Activated T-cell treated with anti-CD3 and anti-CD28 coated beads for 4 hours (primary cell): ENCODE measurements at places on chromosomes 5 and 9.
A peak's percentile ranks its signal among the peaks of the same experiment; 100 is the strongest.

DNA sequence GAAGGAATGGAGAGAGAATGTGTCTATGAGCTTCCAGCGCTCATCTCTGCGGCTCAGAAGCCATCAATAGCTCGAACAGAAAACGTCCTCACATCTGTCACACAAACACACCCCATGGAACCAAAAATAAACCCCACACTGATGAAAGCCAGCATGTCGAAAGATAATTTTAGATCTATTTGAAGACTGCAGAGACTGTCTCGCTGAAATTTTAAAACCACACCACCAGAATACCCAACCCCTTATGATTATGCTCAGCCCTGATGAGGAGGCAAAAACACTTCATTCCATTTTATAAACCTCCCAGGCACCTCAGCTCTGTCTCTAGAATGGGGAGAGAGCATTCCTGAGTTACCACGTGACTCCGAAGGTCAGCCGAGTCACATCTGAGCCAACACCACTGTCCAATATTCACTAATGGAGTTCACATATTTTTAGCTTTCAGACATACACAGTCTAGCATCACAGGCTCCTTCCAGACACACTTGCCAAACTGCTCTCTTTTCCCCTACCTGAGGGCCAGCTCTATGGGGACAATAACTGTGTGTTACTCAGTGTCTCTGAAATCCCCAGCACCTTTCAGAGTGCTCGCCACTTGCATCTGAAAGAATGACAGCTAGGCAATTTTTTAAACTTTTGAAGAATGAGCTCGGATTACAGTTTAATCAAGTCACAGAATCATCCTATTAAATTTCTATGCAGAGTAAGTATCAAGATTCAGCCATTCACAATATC, 63.2 kb downstream of the SERINC5 start:
- no peak for DNase-seq

- no peak for DNase-seq
Measured at GRCh38 chr5:149552553-149553160, 1.4 kb upstream of the CSNK1A1 start.

- DNase-seq, result no peak
Measured at GRCh38 chr5:105167092-105167491, 1604.5 kb upstream of the NUDT12 start.

DNA sequence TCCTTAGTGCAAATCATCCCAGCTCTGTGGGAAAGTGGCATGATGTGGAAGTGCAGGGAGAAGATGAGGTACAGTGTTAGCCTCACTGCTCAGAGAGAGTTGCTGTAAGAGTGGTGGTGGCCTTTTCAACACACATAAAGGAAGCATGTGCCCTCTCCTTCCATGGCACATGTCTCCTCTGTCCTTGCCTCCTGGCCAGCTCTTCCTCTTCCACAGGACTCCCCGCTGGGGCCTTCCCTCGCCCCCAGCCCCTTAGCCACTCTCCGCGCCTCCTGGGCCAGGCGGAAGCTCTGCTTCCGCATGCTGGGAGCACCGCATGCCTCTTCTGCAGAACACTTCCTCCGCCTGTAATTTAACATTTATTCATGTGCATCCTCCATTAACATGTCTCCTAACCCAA, 4.8 kb upstream of the KCNMB1 start:
- no peak for DNase-seq

GRCh38 chr9:112010537-112010936, 113.9 kb downstream of the UGCG start:
- no peak for DNase-seq

DNA sequence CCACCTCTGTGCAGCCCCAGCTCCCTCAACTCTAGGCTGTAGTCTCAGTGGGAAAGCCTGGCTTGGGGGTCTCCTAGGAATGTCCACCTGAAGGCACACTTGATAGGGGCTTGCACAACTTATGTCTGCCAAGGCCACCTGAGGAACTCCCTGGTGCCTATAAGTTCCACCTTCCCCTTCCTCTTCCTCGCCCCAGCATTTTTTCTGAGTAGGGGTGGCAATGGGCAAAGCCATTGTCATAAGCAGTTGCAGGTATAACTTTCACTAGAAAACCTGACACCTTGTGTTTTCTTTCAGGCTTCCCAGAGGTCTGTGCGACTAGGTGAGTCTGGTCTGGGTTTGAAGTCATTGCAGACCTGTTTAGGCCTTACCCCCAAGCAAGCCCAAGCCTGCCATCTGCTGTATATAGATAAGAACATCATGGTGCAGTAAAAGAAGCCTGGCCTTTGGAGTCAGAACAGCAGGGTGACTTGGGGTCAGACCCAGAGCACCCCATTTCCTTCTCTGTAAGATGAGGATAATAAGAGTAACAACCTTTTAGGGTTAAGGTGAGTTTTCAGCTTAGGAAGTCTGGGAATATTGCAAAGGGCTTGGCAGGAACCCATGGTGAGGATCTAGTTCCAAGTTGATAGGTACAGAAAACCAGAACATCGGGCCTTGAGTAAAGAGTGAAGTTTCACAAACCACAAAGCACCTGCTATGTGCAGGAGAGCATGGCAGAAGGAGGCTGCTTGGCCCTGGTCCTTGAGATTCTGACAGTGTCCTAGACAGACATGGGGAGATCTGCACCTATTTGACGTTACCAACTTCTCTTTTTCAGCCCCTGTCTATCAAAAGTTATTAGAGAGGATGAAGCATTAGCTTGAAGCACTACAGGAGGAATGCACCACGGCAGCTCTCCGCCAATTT, 33.8 kb downstream of the TGFBI start:
- no peak for DNase-seq

DNA sequence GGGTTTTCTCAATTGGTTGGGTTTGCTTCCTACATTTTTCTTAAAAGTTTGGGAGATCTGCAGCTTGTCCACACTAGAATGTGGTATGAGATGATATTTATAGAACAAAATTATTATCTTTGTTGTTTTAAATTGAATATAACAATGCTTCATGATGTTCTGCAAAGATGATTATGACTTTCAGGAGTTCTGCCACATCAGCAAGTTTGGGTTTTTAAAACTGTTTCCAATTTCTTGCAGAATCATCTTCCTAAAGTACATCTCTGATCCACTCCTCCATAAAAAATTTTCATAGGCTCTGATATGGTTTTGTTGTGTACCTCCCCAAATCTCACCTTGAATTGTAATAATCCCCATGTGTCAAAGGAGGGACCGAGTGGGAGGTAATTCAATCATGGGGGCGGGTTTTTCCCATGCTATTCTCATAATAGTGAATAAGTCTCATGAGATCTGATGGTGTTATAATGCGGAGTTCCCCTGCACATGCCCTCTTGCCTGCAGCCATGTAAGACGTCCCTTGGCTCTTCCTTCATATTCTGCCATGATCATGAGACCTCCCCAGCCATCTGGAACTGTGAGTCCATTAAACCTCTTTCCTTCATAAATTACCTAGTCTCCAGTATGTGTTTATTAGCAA, 119.1 kb upstream of the PTGER4 start:
- DNase-seq, result no peak

DNA sequence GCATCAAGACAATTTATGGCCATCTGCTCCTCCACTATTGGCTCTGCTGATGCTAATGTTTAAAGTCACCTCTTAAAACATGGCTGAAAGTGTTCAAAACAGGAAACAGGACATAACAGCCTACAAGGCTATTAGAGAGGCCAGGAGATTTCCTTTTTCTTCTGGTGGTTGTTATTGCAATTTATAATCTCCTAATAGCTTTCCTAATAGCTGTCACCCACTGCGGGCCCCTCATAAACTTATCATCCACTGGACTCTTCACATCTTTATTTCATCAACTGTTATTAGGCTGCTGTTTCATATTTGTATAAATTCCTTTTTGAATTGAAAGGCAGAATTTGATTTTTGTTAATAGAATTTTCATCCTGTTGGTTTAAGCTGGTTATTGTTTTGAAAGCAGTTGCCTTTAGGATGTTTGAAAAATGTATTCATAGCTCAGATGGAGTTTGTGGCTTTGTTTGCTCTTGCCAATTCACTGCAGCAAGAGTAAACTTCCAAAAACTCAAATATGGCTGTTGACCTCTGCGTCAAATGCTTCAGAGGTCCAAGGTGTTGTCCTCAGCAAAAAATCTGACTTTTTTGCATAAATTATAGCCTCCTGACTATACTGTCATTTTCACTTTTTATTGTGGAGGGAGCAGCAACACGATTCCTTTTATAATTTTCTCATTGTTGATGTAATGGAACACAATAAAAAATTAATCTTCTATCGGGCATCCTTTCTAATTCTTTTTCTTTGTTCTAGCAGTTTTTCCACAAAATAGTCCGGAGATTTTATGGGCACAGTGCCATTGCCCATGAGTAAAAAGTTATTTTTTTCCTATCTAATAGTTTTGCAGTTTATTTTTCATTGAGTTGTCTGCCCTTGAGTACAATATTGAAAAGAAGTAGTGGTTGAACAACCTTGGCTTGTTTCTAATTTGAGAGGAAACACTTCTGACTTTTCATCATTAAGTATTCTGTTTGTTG, 69.3 kb downstream of the MAT2B start:
- DNase-seq, result no peak

- no peak for DNase-seq
Measured at GRCh38 chr5:102857076-102857818, 102.1 kb downstream of the PAM start.

DNA sequence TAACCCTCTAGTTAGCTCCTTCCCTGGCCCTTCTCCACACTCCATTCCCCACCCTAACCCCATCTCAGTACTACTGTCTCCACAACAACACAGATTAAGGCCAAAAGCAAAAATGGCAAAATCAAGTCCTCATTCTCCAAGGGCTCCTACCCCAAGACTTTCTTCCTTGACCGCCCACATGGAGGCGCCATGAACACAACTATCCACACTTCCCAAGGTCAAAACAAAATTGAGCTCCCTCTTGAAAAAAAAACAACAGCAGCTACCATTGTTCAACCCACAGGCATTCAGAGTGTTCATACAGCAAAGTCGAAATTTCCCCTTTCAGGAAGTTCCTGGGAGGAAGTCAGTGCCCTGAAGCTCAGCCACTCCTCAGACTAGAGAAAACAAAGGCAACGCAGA, 54.4 kb downstream of the GNAQ start:
- peak; percentile 19 for DNase-seq
